ENCODE measurements at places on chromosomes 5 and 9.

DNA sequence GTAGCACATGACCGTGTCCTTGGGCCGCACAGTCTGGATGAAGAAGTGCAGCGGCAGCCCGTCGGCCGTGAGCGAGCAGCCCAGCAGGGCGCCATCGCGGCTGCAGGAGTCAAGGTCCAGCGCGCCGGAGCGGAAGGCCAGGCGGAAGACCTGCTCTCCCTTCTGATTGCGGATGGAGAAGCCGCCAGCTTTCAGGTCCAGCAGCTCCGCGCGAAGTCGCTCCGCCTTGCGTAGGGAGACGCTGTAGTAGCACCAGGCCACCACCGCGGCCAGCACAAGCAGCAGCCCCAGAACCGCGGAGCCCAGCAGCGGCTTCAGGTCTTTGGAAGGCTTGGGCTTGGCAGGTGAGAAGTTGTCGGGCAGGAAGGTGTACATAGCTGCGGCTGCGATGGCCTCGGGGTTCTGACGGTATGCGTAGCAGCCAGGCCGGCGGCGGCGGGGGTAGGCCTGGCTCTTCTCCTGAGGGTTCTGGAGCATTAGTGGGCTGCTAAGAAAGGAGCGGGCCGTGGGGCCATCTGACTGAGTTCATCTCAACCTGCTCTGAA lies 4.2 kb downstream of the MYORG start:
- DNase-seq, result peak; percentile 34

GRCh38 chr5:149381986-149382338 lies 2.9 kb upstream of the IL17B start:
- DNase-seq, result peak; percentile 79

DNA sequence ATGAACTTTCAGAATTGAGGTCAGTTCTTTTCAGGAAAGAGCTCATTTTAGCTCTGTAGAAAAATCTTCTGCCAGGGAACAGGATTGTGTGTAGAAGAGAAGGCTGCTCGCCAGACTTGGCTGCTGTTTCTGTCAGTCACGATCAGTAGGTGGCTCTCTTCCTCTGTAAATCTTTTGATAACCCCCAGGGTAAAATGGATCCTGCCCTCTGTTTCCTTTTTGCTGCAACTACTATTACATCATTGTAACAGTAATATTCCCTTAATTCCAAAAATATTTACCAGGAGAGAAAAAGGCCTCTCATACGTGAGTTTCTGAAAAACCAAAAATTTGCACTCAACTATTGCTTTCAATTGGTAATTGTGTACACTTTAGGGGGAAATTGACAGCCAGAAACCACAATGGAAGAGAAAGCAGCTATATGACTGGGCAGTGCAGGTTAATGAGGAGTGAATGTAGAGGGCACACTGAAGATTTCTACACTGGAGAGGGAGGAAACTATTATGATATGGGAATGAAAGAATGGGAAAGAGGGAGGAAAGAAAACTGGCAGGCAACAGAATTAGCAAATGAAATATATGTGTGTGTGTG lies 12.3 kb downstream of the IFNA21 start:
- peak; percentile 39 for DNase-seq

GRCh38 chr5:54524704-54525103 lies 7.1 kb downstream of the SNX18 start:
- DNase-seq, result peak; percentile 74

DNA sequence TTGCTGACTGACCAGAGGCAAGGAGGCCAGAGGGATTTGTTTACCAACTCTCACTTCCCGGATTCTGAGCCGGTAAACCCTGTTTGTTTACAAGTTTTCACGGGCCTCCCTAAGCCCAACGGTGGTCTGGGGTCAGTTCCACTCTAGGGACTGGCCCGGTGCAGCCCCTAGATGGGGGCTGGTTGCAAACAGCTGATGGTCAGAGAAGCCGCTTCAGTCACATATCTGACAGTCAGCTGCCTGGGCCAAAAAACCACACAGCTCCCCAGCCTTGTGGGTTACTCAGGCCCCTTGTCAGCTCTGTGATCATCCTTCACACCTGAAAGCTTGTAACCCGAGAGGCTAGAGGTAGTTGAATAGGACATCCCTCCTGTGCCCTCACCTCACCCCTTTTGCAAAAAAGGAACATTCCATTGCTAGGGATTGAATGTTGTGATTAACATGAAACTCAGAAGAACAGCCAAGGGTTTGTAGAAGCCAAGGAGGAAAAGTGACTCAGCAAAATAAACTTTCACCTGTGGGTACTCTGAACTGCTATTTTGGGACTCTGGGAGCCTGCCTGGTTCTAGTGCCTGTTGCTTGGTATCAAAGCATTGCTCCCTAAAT lies 40.4 kb downstream of the SAR1B start:
- peak; percentile 41 for DNase-seq

DNA sequence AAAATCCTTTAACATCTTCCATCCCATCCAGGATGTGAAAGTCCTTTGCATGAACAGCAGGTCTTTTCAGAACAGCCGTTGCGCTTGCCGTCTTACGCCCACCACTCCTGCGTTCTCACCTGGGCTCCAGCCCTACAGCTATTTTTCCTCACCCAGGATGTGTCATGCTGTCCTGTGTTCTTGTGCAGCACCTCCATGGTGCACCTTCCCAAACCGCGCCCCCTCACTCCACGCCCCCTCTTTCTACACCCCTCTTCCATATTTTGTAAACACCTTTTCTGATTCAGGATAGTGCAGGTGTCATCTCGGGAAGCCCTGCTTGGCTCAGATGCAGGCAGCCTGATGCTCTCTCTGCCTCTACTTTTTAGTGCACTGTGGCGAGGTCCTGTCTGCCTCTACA lies 18.4 kb downstream of the CAMK4 start:
- no peak for DNase-seq

GRCh38 chr5:131286400-131286715 lies 22.5 kb downstream of the CDC42SE2 start:
- DNase-seq, result no peak

DNA sequence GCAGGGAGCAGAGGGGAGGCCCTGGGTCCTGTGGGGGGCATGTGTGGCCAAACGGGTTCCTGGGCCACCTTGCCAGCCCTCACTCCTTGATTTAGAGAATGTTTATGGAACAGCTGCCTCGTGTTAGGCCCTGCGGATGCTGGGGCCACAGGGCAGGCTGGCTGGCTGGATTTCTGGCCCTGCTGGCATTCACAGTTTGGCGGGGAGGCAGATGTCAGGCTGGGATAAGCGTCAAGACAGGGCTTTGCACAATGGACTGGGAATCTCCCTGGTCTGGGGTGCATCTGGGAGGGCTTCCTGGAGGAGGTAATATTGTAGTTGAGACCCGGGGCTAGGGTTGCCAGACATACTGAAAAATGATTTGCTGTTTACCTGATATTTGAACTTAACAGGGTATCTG lies 13.8 kb downstream of the NCS1 start:
- DNase-seq, result no peak

DNA sequence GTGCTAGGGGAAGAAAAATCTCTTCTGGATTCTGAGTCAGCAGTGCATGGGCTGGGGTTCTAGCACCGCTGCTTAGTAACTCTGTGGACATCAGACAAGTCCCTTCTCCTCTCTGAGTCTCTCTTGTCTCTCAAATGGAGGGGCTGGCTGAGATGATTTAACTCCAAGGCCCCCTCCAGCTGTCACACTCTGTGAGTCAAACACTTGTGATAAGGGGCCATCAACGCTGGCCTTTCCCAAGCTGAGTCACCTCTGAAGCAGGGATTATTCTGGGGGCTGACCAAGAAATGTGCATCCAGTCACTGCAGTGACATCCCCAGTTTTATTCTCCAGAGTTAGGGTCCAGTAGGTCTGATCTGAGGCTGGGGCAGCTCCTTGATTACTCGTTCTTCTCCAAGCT lies 110.4 kb upstream of the ZNF462 start:
- no peak for DNase-seq

GRCh38 chr9:26687421-26687820 lies 205.2 kb downstream of the CAAP1 start:
- DNase-seq, result no peak

GRCh38 chr5:141942185-141942857 lies 15.7 kb downstream of the PCDH12 start:
- DNase-seq, result no peak

DNA sequence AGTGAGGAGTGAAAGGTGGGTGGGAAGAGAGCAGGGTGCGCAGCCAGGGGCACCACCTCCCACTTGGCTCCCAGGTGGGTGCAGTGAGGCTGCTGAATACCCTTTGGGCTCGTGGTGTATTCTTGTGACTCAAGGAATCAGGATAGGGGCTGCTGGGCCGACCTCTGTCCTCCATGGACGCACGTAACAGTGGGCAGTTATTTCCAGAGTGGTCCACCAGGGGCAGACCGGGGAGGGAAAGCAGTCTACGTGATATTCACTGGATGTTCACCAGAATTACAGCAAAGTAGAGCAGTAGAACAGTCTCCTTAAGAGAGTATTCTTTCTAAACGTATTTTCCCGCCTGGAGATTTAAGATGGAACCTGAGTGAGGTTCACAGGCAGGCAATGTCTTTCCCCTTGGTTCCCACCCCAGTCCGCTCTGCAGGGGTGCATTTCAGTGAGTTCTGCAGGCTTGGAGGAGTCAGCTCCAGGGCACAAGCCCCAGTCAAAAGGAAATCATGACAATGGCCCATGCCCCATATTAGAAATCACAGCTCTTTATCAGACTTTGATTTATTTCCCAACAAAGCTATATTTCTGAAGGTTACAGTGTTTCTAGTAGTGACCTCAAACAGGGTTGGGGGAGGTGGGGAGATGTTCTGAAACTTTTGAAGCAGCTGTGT lies 88.7 kb downstream of the SYK start:
- no peak for DNase-seq

- no peak for DNase-seq
These were observed 145.4 kb downstream of the BNC2 start for GRCh38 chr9:16725066-16725465.

- peak; percentile 67 for DNase-seq
These were observed 319.1 kb upstream of the RGMB start for GRCh38 chr5:98454407-98454806.

GRCh38 chr5:2914022-2914661 lies 162.7 kb upstream of the IRX2 start:
- DNase-seq, result no peak

DNA sequence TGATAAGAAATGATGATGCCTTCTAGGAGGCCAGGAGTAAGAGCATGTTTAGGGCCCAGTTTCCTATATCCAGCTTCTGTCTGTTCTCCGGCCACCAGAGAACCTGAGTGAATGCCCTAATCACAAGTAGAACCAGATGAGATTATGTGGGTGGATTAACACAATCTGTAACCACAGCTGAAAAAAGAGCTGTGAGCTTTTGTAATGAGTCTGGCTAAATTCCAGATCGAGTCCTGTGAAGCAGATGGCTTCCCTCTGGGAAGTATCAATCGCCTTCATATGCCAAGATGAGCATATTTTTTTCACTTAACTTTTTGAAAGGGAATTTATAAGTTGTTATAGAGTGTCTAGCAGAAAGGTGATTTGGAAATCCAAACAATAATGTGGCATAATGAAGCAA lies 99.8 kb downstream of the NNT start:
- peak; percentile 50 for DNase-seq

DNA sequence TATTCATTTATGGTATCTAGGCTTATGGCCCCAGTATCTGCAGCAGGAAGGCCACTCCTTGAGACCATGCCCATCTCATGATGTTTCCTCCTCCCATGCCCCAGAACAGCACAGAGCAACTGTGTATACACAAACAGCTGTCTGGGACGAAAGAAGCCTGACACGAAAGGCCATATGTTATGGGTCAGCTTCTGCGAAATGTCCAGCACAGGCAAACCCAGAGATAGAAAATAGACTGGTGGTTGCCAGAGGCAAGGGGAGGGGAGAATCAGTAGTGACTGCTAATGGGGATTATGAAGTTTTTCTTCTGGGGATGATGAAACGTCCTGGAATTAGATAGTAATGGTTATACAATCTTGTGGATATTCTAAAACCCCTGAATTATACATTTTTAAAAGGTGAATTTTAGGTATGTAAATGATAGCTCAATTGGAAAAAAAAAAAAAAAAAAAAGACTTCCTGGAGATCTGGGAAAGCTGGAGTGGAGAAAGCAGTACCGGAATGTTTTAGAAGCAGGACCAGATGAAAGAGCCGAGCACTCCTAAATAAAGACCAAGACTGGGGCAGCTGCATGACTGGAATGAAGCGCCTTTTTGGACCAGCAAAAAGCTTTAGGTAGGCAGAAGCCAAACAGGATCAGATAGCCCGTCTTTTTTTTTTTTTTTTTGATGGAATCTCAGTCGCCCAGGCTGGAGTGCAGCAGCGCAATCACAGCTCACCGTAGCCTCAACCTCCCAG lies 29.2 kb downstream of the PCDHGC5 start:
- DNase-seq, result peak; percentile 47

DNA sequence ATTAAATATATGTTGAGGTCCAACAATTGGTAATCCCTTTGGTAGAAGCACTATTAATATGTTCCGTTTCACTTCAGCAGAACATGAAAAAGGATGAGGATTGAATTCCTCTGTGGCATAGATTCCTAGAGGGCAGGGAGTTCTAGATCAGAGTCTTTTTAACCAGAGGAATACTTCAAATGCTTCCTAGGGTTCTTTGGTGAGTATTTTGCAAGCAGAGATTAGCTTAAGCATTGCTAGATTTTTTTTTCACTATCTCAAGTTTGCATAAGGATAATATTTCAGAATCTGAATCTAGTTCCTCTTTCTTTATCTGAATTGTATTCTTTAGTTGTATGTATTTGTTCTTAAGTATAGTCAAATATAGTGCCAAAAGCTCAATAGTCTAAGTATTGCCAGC lies 116.6 kb upstream of the ADAMTSL1 start:
- DNase-seq, result peak; percentile 31

GRCh38 chr5:169020102-169020501 lies 280.8 kb downstream of the SLIT3 start:
- DNase-seq, result peak; percentile 16

DNA sequence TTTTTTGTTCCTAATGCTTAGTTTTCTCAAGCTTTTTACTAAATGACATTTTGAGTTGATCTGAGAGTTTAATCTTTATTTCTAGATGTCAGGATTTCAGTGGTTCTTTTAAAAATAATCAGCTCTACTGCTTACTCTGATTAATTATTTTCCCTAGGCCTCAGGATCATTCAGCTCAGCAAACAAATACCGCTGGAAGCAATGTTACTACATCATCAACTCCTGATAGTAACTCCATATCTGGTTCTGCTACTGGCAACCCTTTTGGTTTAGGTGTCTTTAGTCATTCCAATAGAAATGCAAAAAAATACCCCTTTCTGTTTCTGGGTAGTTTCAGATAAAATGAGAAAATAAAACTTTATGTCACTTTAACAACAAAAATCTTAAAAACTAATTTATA lies 5.6 kb upstream of the IDNK start:
- no peak for DNase-seq

GRCh38 chr5:51495672-51496071 lies 112.4 kb downstream of the ISL1 start:
- peak; percentile 5 for DNase-seq

GRCh38 chr9:86818636-86819035 lies 128.7 kb downstream of the GAS1 start:
- no peak for DNase-seq

DNA sequence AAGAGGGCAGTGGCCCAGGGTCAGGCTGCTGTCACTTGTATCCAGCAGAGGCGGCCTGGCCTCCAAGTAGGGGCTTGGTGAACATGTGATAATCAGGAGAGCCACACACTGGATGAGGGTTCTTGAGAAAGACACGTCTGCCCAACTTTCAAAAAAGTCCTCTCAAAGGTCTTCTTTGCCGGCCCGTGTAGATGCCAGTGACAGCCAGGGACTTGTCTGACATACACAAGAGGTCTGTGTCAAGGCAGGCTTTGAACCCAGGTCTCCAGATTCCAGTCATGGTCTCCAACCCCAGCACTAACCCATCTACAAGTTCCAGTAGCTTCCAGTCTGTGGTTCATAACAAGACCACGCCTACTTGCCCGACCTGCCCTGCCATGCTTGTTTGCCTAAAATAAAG lies 7.9 kb upstream of the AMBP start:
- DNase-seq, result no peak

GRCh38 chr5:131589510-131590348 lies 45.3 kb downstream of the RAPGEF6 start:
- DNase-seq, result peak; percentile 78

All from choroid plexus epithelial cell (primary cell).